Mesangial cell (primary cell): ENCODE measurements at places on chromosomes 2 and 18. TPM values are rescaled to one million over a fixed set of nuclear protein-coding genes. Genes with fewer than 3 reads are reported as not detected.

Gene MPP4
- 0.13 and 2.3 TPM in 2 replicates for total RNA-seq

Gene ZNF521
- total RNA-seq, result 3.2 and 4.9 TPM in 2 replicates

Gene HMSD
- 0.49 and 0.51 TPM in 2 replicates for total RNA-seq

Gene PRKD3
- total RNA-seq, result 26.4 and 36.0 TPM in 2 replicates

Gene SELENOI
- total RNA-seq, result 8.1 and 13.0 TPM in 2 replicates

Gene MC2R
- total RNA-seq, result not detected in 2 replicates

Gene CHRNG
- not detected in 2 replicates for total RNA-seq

Gene FRZB
- total RNA-seq, result under 0.01 and 0.38 TPM in 2 replicates

Gene NAT8
- not detected in 2 replicates for total RNA-seq

Gene CFAP221
- total RNA-seq, result 0.81 and 1.8 TPM in 2 replicates

Gene RIT2
- total RNA-seq, result not detected in 2 replicates

Gene STARD6
- 0.38 TPM in 1 of 2 replicates, not detected in the other for total RNA-seq

Gene ARPC2
- total RNA-seq, result 209 and 386 TPM in 2 replicates

Gene ESPNL
- total RNA-seq, result 1.3 and 2.2 TPM in 2 replicates

Gene MYCN
- total RNA-seq, result under 0.01 and 1.1 TPM in 2 replicates

Gene EVX2
- not detected in 2 replicates for total RNA-seq

Gene DNAJC5G
- total RNA-seq, result not detected in 2 replicates

Gene SKA1
- total RNA-seq, result 1.4 and 35.8 TPM in 2 replicates

Gene IL1F10
- total RNA-seq, result not detected in 2 replicates

Gene OBSL1
- 55.2 and 101 TPM in 2 replicates for total RNA-seq

Gene CYB5A
- total RNA-seq, result 80.2 and 99.1 TPM in 2 replicates

Gene ZBTB7C
- total RNA-seq, result 1.1 and 3.7 TPM in 2 replicates

Gene DYNC1I2
- total RNA-seq, result 70.4 and 85.6 TPM in 2 replicates

Gene CACNB4
- 0.13 and 0.16 TPM in 2 replicates for total RNA-seq

Gene PROM2
- total RNA-seq, result under 0.01 and 1.0 TPM in 2 replicates

Gene CYP27A1
- total RNA-seq, result 11.9 and 26.1 TPM in 2 replicates

Gene LYPD6B
- 0.16 and 1.5 TPM in 2 replicates for total RNA-seq

Gene CIB4
- total RNA-seq, result not detected in 2 replicates

Gene MBD5
- total RNA-seq, result 8.8 and 19.6 TPM in 2 replicates

Gene GCFC2
- 16.1 and 19.5 TPM in 2 replicates for total RNA-seq

Gene RGPD5
- 3.8 and 9.8 TPM in 2 replicates for total RNA-seq

Gene ADAM17
- total RNA-seq, result 18.6 and 24.5 TPM in 2 replicates

Gene MTCL1
- 51.8 and 64.5 TPM in 2 replicates for total RNA-seq

Gene MOGAT1
- not detected in 2 replicates for total RNA-seq

Gene KCNK3
- 0.49 and 1.4 TPM in 2 replicates for total RNA-seq
